ENCODE measurements at places on chromosomes 7 and 10.

DNA sequence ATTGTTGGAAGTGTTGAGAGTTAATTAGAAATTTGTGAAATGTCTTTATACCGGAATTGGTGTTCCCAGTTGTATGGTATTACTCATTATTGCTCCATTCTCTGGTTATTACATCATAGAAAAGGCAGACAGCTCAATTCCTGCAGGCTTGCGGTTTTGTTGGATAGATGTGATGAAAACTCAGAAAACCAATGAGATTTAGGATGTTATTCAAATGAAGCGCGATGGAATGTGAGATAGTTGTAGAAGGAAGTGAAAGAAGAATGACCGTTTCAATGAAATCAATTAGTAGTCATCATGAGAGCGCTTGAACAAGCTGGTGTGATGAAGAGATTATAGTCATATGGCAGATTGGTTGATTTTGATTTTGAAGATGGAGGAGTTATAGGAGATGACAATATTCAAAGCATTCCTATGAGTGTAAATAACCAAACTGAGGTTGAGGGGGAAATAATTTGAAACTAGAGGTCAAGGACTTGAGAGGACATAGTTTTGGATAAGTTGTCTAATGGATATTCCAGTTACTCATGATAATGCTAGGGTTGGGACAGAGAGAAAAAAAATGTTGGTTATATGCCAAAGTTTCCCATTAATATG is 991.5 kb downstream of the NRG3 start:
- no peak for DNase-seq

GRCh38 chr10:97393034-97393573 is 8.0 kb downstream of the RRP12 start:
- DNase-seq = no peak

DNA sequence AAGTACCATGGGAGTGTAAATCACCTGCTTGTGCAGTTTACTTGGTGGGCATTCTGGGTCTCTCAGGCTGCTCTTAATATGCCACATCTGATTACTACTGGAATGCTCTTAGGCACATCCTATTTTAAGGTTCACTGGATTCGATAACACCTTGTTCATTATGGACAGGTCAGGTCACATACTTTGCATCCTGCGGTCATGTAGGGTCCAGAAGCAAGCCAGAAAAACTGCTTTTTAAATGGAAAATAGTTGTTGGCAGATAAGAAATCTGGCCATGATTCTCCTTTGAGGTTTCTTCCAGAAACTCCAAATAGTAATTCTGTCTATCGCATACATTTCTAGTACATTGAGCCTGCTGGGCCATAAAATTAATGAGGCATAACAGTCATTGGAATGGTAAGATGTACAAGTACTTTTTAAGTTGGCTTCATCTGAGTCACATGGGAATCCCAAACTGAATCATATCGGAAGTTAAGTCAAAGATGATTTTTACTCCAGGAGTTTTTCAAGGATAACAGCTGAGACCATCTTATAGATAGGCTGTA is 371.9 kb downstream of the LRRTM3 start:
- DNase-seq = no peak

- DNase-seq = no peak
Observed at GRCh38 chr10:90723416-90724068, 134.3 kb downstream of the HTR7 start.

Measured in right forelimb (tissue), 1 donor.